ENCODE measurements at places on chromosomes 16 and 17.

DNA sequence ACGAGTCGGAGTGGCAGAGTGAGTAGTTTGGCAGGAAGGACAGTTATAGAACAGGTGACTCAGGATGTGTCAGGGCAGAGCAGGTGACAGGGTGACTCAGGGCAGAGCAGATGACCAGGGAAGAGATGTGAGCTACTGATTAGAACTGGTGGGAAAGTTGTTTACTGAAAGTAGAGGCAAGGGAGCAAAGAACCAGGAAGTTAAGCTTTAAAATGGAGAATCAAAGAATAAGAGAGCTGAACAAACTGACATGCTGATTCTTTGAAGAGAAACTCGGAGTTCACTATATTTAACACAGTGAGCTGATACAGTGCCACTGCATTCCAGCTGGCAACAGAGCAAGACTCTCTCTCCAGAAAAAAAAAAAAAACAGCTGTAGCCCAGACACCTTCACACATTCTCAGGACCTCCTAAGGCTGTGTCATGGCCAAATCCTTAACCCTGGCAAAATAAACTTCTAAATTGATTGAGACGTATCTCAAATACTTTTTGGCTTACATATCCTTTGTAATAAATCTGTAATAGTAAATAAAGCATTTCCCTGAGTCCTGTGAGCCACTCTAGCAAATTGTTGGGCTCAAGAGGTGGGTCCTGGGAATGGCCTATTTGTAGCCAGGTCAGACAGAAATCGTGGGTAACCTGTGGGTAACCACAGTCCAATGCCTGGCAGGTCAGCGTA lies 12.3 kb upstream of the UBE2I start:
- DNase-seq: peak; percentile 59

DNA sequence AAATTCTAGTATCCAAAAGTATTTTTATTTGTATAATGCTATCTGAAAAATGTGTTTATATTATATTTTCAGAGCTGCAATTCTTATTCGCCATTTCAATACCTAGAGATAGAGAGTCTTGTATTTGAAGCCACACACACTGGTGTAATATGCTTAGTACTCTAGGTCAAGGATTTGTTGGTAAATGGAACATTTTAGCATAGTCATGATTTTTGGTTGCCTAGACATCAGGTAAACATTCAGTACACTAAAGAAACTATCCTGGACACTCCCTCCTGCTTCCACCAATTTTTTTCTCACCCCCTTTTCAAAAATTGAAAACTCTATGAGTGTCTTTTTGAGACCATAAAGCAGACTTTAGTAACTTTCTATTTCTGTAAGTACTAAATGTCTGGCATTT lies 20.8 kb downstream of the ABHD15 start:
- DNase-seq: no peak

DNA sequence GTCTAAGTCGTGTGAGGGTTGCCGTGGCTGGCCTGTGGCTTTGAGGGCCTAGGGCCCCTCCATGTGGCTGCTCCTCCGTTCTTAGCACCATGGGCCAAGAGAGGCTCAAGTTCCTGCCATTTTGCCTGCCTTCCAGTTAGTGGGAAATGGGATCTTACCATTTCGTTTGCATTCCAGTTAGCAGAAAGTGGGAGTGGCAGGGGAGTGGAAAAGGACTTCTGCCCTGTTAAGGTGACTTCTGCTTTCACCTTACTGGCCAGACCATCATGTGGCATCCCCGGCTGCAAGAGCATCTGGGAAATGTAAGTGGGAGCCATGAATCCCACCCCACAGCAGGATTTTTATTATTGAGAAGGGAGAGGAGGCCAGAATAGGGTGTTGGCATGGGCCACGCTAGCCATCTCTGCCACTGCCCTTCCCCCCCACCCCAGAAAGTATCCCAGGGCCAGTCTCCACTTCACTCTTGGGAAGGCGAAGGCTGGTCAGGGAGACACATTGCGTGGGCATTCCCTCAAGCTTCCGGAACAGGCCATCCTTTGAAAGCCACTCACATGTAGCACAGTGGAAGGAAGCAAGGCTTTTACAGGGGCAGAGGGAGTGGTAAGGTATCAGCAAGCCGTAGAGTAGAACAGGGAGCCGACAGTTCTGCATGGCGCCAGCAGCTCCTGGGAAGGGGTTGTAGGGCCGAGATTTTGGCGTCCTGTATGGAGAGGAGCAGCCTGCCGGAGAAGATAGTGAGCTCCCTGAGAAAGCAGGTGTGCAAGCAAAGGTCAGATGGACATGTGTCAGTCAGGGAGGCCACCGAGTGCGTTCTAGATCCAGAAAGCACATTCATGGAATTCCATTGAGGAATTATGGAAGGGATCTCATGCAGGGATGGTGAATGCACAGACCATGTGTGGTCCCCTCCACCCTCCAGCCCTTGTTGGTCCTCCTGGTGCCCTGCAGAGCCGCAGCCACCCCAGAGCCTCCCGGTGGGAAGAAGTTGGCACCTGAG lies 33.4 kb downstream of the CMIP start:
- DNase-seq: no peak

- no peak for DNase-seq
Observed at GRCh38 chr16:66295761-66296546, 70.5 kb upstream of the CDH5 start.

GRCh38 chr17:73387746-73388577 lies 76.2 kb upstream of the CDC42EP4 start:
- no peak for DNase-seq

- no peak for DNase-seq
Observed at GRCh38 chr16:6946802-6947201, 385.8 kb upstream of the RBFOX1 start.

- no peak for DNase-seq
Observed at GRCh38 chr16:75005697-75006096, 6.9 kb downstream of the ZNRF1 start.

- DNase-seq: no peak
Observed at GRCh38 chr16:1398826-1399581, 15.5 kb downstream of the UNKL start.

- no peak for DNase-seq
Observed at GRCh38 chr16:16001596-16002255, 52.3 kb downstream of the ABCC1 start.

Data from RPMI7951 (cell line).